ENCODE measurements at places on chromosomes 4 and X. TPM values are rescaled to one million over a fixed set of nuclear protein-coding genes. Genes with fewer than 3 reads are reported as not detected.

- no peaks in the 10 kb centered on the region for H3K4me1 ChIP-seq
- no peaks in the 10 kb centered on the region for H3K36me3 ChIP-seq
- no peak overlapping the region for H3K27ac ChIP-seq
- H3K27me3 ChIP-seq: 0 out of 2 replicates have a peak, but pooled peaks cover 2% of the 10 kb centered on the region
- no peak overlapping the region for H3K4me3 ChIP-seq
These were observed 296.6 kb upstream of the PRPS2 start for GRCh38 chrX:12494400-12495138.

- no peak overlapping the region for H3K4me3 ChIP-seq
- peak overlapping the region; percentile 32 for H3K27ac ChIP-seq
- no peaks in the 10 kb centered on the region for H3K27me3 ChIP-seq
- H3K4me1 ChIP-seq: peaks cover 32% of the 10 kb centered on the region
- no peaks in the 10 kb centered on the region for H3K36me3 ChIP-seq
- DNase-seq: no peak
These were observed 197.2 kb downstream of the PDGFC start for GRCh38 chr4:156774422-156774821.

Gene HERC3
- 31.8 TPM for total RNA-seq

Gene KLF3
- total RNA-seq: 25.9 TPM

GRCh38 chrX:42695800-42696358 is 82.1 kb downstream of the PPP1R2C start:
- no peak overlapping the region for H3K4me3 ChIP-seq
- H3K4me1 ChIP-seq: no peaks in the 10 kb centered on the region
- DNase-seq: no peak
- no peaks in the 10 kb centered on the region for H3K27me3 ChIP-seq
- H3K27ac ChIP-seq: no peak overlapping the region

DNA sequence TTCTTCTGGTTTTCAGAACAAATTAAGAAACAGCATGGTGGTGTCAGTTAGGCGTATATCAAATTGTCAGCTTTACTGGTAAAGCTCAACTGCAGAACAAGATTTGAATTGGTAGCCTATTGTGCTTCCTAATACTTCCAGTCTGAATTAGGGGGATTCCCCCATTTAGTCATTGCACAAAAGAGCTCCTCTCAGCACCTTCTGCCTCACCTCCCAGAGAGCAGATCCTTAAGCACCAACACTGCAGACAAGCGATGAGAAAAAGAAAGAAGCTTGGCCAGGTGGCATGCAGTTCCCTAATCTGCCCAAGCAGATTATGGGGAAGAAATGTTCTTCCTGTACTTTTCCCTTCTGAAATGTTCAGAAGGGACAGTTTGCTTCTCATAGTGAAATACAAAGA is 9.2 kb downstream of the MAP9 start:
- H3K36me3 ChIP-seq: no peaks in the 10 kb centered on the region
- no peak for DNase-seq
- H3K27me3 ChIP-seq: no peaks in the 10 kb centered on the region
- H3K27ac ChIP-seq: no peak overlapping the region

Gene KIT
- 0.12 TPM for total RNA-seq

DNA sequence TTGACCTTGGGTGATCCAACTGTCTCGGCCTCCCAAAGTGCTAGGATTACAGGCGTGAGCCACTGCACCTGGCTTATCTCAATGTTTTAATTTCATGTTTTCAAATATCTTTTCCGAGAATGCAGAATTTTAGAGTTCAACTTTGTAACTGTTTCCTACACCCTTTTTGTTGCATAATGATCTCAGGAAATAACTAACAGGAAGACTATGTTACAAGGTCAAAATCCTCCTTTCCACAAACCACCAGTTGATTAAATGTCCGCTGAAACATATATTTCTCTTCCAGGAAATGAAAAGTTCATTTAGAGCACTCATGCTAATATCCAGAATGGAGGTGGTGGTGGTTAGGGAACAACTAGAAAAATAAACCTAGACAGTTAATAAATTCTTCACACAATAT is 377.8 kb downstream of the PPP4R3C start:
- H3K4me3 ChIP-seq: no peak overlapping the region
- H3K36me3 ChIP-seq: no peaks in the 10 kb centered on the region
- peaks cover 11% of the 10 kb centered on the region for H3K4me1 ChIP-seq
- H3K27ac ChIP-seq: no peak overlapping the region
- no peaks in the 10 kb centered on the region for H3K27me3 ChIP-seq

DNA sequence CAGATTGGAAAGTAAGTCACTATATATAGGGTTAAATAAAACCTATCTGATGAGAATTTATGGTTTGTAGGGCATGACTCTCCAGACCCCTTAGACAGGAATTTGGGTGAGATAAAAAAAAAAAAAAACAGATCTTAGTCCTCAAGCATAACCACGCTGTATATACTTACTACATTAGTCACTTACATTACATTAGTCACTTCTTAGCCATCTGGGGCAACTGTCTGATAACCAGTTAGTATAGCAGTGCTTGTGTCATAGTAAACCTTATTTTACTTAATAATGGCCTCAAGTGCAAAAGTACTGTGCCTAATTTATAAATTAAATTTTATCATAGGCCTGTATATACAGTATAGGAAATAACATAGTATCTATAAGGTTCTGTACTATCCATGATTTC is 60.2 kb upstream of the RPS6KA6 start:
- no peak overlapping the region for H3K27ac ChIP-seq
- H3K36me3 ChIP-seq: no peaks in the 10 kb centered on the region
- H3K27me3 ChIP-seq: no peaks in the 10 kb centered on the region
- no peak for DNase-seq
- H3K4me1 ChIP-seq: no peaks in the 10 kb centered on the region

DNA sequence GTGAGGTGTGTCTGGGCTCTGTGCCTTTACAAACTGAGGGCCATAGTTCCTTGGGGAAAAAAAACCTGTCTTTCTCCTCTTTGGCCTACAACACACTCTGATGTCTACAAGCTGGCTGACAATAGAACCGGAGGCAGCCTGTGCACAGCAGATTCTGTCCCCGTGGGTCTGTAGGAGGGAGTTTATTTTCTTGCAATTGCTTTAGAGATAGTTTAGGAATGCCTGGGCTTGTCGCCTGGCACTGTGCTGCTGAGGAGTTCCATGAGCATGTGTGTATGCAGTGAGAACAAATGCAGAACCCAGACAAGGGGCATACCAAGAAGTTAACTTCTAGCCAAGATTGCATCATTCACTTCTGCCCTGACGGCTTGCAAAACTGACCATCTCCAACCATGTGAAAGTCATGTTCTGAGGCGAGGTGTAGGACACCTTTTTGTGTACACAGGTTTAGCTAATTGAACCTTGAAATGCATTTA is 54.1 kb downstream of the CCNI start:
- no peak for DNase-seq
- peaks cover 84% of the 10 kb centered on the region for H3K36me3 ChIP-seq
- no peak overlapping the region for H3K4me3 ChIP-seq
- H3K27me3 ChIP-seq: no peaks in the 10 kb centered on the region
- H3K27ac ChIP-seq: peak overlapping the region; percentile 63
- H3K4me1 ChIP-seq: peaks cover 21% of the 10 kb centered on the region

GRCh38 chr4:97238956-97239666 is 904.2 kb downstream of the STPG2 start:
- H3K36me3 ChIP-seq: 0 out of 2 replicates have a peak, but pooled peaks cover 3% of the 10 kb centered on the region
- H3K4me3 ChIP-seq: no peak overlapping the region
- no peak overlapping the region for H3K27ac ChIP-seq
- H3K4me1 ChIP-seq: no peaks in the 10 kb centered on the region
- no peaks in the 10 kb centered on the region for H3K27me3 ChIP-seq
- no peak for DNase-seq

GRCh38 chr4:79266136-79266535 is 59.7 kb downstream of the NAA11 start:
- H3K27ac ChIP-seq: no peak overlapping the region
- no peak for DNase-seq
- H3K27me3 ChIP-seq: no peaks in the 10 kb centered on the region
- no peak overlapping the region for H3K4me3 ChIP-seq
- no peaks in the 10 kb centered on the region for H3K4me1 ChIP-seq

DNA sequence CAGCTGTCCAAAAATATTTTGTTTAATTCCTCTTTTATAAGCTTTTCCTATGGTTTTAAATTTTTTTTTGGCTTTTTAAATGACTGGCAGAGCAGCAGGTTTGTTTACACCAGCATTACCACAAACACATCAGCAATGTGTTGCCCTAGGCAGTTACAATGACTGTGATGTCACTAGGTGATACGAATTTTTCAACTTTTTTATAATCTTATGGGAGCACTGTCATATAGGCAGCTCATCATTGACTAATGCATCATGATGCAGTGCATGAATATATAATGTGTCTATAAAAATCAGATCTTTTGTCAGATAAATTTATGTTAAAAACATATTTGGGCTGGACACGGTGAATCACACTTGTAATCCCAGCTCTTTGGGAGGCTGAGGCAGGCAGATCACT is 231.6 kb upstream of the SLIT2 start:
- no peaks in the 10 kb centered on the region for H3K4me1 ChIP-seq
- no peak overlapping the region for H3K27ac ChIP-seq
- no peak overlapping the region for H3K4me3 ChIP-seq
- no peaks in the 10 kb centered on the region for H3K27me3 ChIP-seq

DNA sequence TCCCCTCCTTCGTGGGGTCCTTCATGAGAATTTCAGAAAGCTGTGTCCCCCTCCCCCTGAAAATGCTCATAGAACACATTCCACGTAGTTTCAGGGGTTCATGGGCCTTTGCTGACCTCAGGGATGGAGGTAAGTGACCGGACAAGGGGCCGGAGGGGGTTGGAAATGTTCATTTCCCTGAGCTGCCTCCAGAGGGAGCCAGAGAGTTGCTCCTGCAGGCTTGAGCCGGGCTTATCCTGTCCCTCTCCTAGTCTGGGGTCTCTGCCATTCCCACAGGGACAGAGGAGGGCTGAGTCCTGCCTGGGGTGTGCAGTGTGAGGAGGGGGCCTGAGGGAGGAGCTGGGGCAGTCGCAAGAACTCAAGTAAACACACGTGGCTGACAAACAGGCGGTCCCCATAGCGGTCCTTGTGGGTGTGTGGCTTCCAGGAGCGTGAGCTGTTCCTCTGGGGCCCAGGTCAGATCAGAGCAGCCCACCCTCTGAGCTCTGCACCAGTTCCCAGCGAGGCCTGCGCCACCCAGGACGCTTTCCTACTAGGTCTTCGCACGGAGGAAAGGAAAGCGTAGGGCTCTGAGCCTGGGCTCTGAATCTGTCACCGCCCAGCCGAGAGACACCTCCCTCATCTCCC is 62.5 kb downstream of the WFS1 start:
- H3K27ac ChIP-seq: no peak overlapping the region
- H3K36me3 ChIP-seq: no peaks in the 10 kb centered on the region
- no peak overlapping the region for H3K4me3 ChIP-seq
- H3K4me1 ChIP-seq: no peaks in the 10 kb centered on the region

GRCh38 chrX:54134269-54134668 is 48.8 kb downstream of the FAM120C start:
- H3K4me1 ChIP-seq: no peaks in the 10 kb centered on the region
- H3K27me3 ChIP-seq: no peaks in the 10 kb centered on the region
- H3K36me3 ChIP-seq: no peaks in the 10 kb centered on the region

GRCh38 chrX:71162981-71163380 is 18.3 kb downstream of the NLGN3 start:
- no peaks in the 10 kb centered on the region for H3K4me1 ChIP-seq
- no peaks in the 10 kb centered on the region for H3K36me3 ChIP-seq
- H3K4me3 ChIP-seq: no peak overlapping the region
- H3K27me3 ChIP-seq: no peaks in the 10 kb centered on the region

GRCh38 chr4:121238461-121238860 is 74.3 kb upstream of the TNIP3 start:
- H3K27me3 ChIP-seq: no peaks in the 10 kb centered on the region
- no peaks in the 10 kb centered on the region for H3K36me3 ChIP-seq
- no peak for DNase-seq
- H3K4me3 ChIP-seq: no peak overlapping the region
- no peak overlapping the region for H3K27ac ChIP-seq

DNA sequence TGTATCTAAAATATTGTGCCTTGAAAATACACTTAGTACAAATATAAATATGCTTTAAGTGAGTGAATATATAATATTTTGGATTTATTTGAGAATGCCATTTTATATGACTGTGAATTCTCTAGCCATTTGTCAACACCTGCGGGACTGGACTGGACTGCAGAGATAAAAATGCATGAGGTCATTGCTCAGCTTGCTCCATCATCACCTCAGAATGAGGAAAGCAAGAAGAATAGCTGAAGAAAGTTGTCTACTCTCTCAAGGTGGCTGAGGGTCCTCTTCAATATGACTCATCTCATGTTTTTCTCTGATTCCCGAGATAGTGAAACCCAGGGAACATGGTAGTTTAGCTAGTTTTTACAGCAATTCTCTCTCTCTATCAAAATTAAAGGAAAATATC is 732.5 kb upstream of the AGA start:
- no peak overlapping the region for H3K27ac ChIP-seq
- no peaks in the 10 kb centered on the region for H3K4me1 ChIP-seq
- H3K36me3 ChIP-seq: no peaks in the 10 kb centered on the region
- DNase-seq: no peak

Gene LRAT
- total RNA-seq: not detected

DNA sequence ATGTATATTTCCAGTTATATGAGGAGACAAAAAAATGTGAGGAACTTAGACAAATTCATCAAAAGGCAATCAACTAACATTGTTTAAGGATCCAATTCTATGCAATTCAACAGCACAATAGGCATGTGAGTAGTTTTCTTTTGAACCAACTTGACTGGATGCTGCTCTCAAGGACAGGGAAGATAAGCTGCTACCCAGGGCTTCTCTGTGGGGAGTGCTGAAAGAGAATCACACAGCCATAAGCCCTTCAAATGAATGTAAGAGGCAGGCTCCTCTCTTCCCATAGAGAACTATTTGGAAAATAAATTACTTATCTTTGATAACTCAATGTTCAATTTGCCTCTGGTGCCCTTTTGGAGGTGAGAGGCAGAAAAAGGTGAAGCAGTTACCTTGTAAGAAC is 1413.6 kb downstream of the PCDH7 start:
- H3K4me3 ChIP-seq: no peak overlapping the region
- no peak overlapping the region for H3K27ac ChIP-seq
- DNase-seq: no peak
- H3K4me1 ChIP-seq: no peaks in the 10 kb centered on the region
- no peaks in the 10 kb centered on the region for H3K36me3 ChIP-seq

GRCh38 chr4:148007314-148007760 is 275.4 kb downstream of the ARHGAP10 start:
- no peak overlapping the region for H3K4me3 ChIP-seq
- H3K27ac ChIP-seq: no peak overlapping the region
- H3K27me3 ChIP-seq: no peaks in the 10 kb centered on the region
- H3K36me3 ChIP-seq: no peaks in the 10 kb centered on the region

- no peaks in the 10 kb centered on the region for H3K4me1 ChIP-seq
- no peaks in the 10 kb centered on the region for H3K36me3 ChIP-seq
- no peak overlapping the region for H3K4me3 ChIP-seq
- H3K27me3 ChIP-seq: no peaks in the 10 kb centered on the region
- H3K27ac ChIP-seq: no peak overlapping the region
These were observed 16.0 kb downstream of the CCNQ start for GRCh38 chrX:153582896-153583295.

Gene LRIT3
- 0.03 TPM for total RNA-seq

Gene REELD1
- total RNA-seq: not detected

GRCh38 chr4:10078481-10079233 is 37.9 kb downstream of the WDR1 start:
- DNase-seq: no peak
- no peaks in the 10 kb centered on the region for H3K4me1 ChIP-seq
- H3K27me3 ChIP-seq: no peaks in the 10 kb centered on the region
- H3K36me3 ChIP-seq: peaks cover 76% of the 10 kb centered on the region
- H3K27ac ChIP-seq: no peak overlapping the region
